ENCODE measurements at places on chromosomes 5 and 9.

DNA sequence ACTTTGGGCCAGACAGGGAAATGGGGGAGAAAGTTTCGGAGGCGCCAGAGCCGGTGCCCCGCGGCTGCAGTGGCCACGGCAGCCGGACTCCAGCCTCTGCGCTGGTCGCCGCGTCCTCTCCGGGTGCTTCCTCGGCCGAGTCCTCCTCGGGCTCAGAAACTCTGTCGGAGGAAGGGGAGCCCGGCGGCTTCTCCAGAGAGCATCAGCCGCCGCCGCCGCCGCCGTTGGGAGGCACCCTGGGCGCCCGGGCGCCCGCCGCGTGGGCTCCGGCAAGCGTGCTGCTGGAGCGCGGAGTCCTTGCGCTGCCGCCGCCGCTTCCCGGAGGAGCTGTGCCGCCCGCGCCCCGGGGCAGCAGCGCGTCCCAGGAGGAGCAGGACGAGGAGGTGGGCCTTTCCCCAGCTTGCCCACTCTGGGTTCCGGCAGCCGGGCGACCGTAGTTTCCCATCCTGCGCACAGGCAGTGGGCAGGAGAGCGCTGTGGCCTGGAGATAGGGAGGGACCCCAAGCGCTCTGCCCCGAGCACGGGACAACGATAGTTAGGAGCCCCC, 516 bp downstream of the MAST4 start:
- DNase-seq, result no peak

DNA sequence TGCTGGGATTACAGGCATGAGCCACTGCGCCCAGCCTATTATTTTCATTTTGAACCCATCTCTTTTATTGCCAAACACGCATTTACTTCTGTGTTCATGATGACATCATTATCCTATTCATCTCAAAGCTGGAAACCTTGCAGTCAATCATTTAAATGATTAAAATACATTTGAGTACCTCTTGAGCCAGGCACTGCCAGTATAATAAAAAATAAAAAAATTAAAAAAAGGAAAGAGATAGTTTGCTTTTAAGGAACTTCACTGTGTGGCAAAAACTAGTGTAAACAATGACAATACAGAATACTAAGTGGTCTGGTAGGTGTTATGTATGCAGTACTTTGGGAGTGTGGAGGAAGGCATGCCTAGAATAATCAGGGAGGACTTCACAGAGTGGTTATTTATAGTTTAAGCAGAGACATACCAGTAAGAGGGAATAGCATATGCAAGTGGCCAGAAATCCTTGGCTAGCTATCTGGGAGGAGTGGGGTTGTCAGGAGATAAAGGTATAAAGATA, 8.6 kb downstream of the NSD1 start:
- DNase-seq, result peak; percentile 7

- no peak for DNase-seq
Observed at GRCh38 chr9:72960446-72960845, 7.6 kb upstream of the ALDH1A1 start.

DNA sequence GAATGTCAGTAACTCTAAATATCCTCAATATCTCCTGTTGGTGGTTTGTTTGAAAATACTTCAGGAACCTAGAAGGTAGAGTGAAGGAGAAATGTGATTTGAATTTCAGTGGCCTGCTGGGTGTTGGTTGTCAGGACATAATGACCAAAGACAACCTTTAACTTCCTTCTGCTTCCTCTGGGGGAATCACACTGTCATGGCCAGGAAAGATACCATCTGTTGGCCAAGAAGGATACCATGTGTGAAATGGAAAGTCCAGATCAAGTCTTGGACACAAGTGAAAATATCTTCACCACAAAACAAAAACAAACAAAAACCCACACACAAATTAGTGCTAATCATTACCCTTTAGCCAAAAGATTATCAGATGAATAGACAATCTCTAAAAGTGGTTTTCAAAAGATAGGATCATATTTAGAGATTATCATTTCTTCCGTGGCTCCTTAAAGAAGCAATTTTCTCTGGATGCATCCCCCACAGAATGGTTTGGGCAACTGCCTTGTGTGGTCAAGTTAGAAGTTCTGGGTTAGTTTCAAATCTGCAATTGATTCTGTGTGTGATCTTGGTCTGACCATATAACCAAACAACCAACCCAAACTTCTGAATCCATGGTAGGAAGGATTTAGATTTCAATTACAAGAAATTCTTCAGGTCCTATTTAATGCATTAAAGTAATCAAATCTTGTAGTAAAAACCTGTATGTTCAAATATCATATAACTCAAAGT, 1.6 kb downstream of the C1QTNF3 start:
- no peak for DNase-seq
